Natural killer cell (primary cell): ENCODE measurements at places on chromosomes 6 and 20.

DNA sequence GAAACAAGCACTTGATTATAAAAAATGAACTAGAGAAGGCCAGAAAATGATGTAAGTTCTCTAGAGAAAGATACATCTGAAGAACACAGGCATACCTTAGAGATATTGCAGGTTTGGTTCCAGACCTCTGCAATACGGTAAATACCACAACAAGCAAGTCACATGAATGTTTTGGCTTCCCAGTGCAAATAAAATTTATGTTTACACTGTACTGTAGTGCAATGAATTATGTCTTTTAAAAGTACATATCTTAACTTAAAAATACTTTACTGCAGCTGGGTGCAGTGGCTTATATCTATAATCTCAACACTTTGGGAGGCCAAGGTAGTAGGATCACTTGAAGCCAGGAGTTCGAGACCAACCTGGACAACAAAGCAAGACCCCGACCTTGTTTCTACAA is 10.9 kb upstream of the KIAA1586 start:
- DNase-seq, result no peak

DNA sequence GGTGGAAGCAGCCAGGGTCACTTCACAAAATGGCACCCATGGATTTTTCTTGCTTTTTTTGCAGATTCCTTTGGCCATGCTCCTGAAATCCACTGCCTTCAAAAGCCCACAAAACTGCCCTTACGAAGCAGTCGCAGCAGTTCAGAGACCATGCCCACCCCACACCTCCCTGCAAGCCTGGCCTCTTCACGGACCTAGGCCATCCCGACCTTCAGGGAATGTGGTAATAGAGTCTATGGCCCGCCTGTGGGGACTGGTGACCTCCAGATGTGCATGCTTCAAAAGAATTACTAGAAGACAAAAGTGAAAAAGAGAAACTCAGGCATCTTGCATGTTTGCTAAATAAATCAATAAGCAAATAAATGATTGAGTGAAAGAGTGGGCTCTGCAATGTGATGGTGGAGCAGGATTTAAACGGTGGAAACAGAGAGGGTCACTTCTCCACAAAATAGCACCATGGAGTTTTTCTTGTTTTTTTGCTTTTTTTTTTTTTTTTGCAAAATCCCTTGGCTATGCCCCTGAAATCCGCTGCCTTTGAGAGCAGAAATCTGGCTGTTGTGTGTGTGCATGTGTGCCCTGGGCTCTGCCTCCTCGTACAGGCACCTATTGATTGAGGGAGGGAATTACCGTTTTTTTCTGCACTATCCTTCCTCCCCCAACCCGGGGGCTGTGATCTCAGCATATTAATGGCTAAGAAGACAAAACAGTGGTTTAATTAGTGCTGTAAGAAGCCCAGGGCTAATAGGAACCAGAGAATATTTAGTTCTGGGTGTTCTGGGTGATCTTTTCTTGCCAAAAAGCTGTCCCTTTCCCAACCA is 107.4 kb downstream of the PXDC1 start:
- no peak for DNase-seq

- no peak for DNase-seq
Measured at GRCh38 chr6:11253594-11253993, 21.1 kb upstream of the NEDD9 start.

- no peak for DNase-seq
Measured at GRCh38 chr20:63505723-63506122, 6.8 kb upstream of the EEF1A2 start.

DNA sequence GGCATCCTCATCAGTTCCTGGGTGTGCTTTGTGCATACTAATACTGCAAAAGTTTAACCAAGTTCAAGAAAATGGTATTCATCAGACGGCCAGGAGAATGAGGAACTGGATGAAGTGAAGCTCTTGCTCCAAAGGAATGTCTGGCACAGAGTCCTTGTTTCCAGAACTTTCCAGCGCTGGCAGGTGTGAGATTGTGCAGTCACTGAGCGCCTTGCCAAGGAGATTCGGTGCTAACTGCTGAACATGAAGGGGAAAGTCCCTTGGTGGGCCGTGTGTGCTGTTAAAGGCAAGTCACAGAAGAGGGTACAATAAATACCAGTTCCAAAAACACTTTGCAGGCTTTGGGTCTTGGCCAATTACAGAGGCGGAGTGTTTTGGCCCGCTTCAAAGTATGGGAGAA is 262.3 kb upstream of the SOX4 start:
- no peak for DNase-seq

DNA sequence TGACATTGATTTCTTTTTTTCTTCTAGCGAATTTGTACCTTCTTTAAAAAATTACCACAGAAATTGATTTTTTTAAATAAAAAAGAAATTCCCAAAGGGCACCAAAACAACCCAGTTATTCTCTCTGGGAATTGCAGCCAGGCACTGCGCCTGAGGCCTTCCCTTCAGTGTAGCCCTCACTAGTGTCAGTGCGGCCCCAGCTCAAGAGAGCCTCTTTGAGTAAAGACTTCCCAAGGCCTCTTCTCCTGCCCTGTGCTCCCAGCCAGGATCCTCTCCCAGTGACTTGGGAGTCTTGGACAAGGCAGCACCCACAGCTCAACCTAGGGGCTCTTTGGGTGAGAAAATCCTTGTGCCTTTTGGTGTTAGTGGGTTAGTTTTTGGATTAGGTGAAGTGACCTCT is 41.5 kb downstream of the BPIFB4 start:
- no peak for DNase-seq

DNA sequence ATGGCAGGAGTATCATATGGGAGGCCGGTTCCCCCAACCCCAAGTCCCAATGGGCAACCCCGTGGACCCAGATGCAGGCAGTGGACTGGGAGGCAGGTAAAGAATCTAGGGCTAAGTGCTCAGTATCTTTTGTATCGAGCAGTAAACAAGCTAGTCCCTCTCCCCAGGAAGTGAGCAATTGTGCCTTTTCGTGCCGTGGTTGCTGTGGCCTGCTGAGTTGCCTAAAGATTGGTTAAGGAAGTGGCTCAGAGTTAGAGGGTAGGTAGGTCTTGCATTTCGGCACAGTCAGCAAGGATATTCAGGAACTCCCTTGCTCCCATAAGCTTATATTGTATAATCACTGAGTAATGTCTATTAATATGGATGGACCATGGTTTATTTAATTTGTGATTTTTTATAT is 1.3 kb upstream of the DNAH8 start:
- DNase-seq, result peak; percentile 73

DNA sequence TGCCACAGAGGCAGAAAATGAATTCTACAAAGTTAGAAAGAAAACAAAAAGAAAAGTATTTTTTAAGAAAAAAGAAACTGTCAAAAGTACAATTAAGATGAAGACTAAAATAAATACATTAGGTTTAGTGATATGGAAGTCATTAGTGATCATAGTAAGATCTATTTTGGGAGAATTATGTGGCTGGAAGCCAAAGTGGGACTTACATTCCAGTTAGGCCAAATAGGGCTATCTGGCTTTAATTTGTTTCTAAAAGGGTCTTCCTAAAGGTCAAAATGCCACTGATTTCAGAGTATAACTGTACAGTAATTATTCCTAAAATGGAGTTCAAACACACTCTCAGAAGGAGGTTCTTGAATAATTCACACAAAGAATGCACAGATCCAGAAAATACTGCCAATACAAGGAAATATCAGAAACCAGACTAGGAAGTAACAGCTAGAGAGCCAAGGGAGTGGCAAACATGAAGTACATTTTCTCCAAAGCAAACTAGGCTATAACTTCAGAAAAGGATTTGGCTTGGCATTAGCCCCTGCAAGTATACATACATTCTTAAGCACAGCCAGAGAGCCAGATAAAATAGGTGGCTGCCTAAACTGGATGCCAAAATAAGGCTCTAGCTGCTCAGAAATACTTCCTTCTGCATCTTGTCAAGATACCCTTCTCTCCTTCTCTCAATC is 45.3 kb downstream of the PDSS2 start:
- DNase-seq, result no peak

DNA sequence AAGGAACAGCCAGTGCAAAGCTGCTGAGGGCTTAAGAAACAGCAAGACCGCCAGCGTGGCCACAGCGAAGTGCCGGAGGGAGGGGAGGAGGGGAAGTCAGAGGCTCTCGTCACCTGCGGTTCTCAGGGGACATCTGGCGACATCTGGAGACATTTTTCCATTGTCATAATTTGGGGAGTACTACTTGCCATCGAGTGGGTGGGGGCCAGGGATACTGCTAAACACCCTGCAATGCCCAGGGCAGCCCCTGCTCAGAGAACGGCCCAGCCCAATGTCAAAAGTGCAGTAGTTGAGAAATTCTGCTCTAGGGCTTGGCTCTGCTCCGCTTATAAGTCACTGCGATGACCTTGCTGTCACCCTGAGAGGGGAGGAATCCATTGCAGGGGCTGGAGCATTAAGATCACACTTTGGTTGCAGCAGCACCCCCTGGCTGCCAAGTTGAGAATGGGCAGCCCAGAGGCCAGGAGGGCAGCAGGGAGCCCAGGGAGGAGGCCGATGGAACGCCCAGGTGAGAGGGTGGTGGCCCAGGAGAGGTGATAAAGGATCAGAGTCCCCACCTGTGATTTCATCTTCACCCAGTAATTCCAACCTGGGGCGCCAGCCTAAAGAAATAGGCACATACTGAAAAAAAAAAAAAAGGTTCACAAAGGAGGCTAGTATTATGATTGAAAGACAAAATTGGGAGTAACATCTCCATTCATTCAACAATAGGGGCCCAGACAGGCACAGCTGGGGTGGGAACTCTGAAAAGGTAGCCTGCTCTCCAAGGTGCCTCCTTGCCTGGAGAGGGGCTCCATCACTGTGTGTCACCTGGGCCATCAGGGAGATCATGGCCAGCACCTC is 218.2 kb downstream of the BMP7 start:
- no peak for DNase-seq

GRCh38 chr6:16850681-16851026 is 89.4 kb upstream of the ATXN1 start:
- DNase-seq, result no peak

DNA sequence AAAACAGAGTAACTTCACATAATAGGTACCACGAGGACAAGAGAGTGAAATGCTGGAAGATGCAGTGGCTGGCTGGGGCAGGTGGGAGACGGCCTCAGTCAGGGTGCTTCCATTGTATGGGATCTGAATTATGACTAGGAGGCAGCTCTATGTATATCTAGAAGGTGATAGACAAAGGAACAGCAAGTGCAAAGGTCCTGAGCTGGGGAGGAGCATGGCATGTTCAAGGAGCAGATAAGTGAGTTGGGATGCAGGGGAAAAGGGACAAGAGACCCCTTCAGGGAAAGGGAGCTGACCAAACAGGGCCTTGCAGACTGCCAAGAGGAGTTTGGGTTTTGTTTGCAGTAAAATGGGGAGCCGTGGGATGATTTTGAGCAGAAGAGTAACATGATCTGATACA is 8.3 kb upstream of the SLC9A8 start:
- no peak for DNase-seq

DNA sequence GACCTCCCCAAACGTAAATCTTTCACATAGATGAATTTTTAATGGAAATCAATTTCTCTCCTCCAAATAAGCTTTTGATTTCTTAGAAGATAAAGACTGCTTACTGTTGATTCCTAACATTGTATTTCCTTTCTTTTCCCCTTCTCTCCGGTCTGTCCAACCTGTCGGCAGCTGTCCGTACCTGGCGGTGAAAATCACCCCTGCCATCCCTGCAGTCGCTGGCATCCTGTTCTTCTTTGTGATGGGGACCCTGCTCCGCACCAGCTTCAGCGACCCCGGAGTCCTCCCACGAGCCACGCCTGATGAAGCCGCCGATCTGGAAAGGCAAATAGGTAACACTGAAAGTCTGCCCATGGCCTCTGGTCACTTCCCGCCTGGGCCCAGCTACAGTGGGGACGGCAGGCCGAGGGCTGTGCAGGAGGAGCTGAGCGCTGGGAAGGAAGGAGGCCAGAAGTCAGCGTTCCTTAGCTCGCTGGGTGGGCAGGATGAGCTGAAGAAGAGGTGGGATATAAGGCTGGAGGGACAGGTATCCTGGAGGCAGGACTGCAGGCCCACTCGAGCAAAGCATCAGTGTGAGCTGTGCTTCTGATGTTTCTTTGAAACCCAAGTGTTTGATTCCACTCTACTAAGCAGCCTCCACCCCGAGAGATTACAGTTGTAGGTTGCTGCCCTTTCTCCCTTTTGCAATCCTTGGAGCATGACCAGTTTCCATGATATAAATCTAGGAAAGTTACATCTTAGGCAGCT is 161.6 kb downstream of the ZDHHC14 start:
- DNase-seq, result no peak

DNA sequence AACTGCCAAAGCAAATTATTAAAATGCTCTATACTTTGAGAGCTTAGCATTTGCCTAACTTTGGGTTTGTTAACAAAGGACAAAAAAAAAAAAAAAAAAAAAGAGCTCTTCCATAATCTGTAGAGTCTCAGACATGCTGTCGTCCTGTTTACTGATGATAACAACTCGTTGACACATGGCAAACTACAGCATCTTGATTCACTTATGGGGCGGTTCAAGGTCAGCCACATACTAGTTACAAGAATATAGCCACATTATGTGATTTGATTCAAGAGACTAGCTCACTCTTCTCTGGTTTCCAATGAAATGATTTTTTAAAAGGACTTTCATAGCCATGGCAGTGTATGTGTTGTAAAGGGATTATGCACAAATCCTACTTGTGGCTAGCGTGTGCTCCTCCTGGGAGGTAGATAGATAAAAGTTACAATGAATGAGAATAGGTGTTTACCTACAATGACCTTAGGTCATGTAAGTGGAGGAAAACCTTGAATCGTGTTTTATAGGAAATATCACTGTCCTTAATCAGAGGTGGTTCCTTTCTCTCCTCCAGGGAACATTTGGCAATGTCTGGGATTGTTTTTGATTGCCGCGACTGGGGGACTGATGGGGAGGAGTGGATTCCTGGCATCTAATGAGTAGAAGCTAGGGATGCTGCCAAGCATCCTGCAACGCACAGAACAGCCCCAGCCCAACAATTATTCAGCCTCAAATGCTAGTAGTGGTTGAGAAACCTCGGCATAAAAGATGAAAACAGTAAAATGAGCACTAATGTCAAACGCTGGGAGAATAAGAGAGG is 969.2 kb upstream of the SLC35B3 start:
- DNase-seq, result no peak

GRCh38 chr6:100833972-100834574 is 47.1 kb downstream of the ASCC3 start:
- DNase-seq, result no peak

DNA sequence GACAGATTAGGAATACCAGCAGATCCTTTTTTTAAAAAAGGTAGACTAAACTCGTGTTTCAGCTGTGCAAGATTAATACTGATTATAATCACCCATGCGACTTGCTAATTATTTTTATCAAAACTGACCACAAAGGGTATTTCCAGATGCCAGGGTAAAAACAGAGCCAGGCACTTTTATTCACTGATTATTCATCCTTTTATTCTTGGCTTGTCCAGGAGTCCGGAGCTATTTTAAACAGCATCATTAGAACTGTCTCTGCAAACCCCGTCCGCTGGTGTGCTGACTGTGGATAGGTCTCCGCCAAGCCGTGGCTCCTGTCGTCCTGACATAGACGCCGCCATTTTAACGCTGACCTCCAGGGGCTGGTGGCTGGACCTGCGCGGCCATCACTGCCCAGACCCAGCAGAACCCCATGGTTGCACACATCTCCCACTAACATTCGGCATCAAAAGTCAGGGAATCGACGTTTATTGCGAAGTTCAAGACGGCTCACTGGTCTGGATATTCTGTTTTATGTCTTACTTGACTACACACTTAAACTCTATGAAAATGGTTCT is 364.8 kb downstream of the THBS2 start:
- no peak for DNase-seq
